ENCODE measurements at places on chromosomes 12 and 14.

GRCh38 chr14:92906823-92907222 is 16.1 kb upstream of the CHGA start:
- DNase-seq = no peak

GRCh38 chr14:77616133-77616453 is 344 bp downstream of the SPTLC2 start:
- DNase-seq = no peak

- no peak for DNase-seq
These were observed 84.7 kb upstream of the RFX4 start for GRCh38 chr12:106498056-106498455.

GRCh38 chr14:32593290-32593942 is 264.3 kb downstream of the AKAP6 start:
- peak; percentile 78 for DNase-seq

DNA sequence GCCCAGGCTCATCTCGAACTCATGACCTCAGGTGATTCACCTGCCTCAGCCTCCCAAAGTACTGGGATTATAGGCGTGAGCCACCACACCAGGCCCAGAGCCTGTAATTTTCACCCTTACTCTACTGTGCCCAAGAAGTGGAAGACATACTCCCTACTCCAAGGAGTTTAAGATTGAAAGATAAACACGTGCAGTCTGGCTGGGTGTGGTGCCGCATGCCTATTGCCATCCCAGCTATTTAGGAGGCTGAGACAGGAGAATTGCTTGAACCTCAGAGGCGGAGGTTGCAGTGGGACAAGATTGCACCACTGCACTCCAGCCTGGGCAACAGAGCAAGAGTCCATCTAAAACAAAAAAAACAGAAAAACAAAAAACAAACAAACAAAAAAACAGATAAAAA is 90.0 kb downstream of the NINJ2 start:
- no peak for DNase-seq

- no peak for DNase-seq
These were observed 40.6 kb downstream of the SCN8A start for GRCh38 chr12:51631591-51631990.

DNA sequence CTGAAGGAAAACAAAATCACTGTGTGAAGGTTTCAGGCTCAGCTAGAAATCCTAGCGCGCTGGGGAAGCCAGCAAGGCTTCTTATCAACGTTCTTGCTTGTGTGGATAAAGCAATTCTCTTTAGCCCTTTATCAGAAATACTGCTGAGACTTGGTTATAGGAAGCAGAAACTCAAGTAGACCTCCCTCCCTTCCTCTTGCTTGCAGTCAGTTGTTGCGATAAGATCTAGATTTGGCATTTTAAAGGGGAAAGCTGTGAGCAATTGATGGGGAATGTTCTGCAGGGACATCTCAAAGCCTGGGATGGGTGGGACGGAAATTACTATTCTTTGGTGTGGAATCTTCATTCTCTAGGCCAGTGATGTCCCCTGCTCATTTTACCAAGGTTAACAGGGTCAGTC is 76.4 kb upstream of the ANO4 start:
- DNase-seq = no peak

GRCh38 chr12:18897823-18898222 is 159.9 kb downstream of the CAPZA3 start:
- no peak for DNase-seq

- no peak for DNase-seq
These were observed 165.1 kb upstream of the ATP2B1 start for GRCh38 chr12:89873745-89874144.

DNA sequence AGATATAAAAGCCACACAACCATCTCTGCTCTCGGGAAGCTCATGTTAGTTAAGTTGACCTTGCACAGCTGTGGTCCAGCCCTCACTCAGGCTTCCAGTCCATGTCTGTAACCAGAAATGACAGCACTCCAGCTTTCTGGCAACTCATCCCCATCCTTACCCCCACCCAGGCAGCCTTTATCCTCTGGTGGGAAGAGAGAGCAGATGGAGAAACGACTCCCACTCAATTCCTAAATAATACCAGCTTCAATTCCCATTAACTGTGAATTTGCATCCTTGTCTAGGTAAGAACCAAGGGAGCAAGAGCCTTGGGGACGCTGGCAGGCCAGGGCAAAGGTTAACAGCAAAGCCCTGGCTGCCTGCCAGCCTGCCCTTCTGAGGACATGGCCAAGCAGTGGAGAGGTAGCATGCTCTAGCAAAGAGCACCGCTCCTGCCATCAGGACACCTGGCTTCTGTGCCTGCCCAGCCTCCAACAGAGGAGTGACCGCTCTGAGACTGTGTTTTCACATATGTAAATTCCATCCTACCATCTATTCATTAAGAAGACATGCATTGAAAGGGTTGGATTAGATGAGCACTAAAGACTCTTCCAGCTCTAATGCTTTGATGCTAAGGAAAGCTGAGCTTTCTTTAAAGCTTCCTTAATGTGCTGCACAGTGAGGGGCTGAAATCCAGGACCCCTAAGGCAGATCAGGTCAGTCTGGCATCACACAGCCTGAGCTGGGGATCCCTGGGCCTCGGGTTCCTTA is 236.1 kb downstream of the GRIN2B start:
- no peak for DNase-seq

GRCh38 chr12:129753586-129753985 is 150.2 kb downstream of the TMEM132D start:
- DNase-seq = peak; percentile 47

- DNase-seq = no peak
These were observed 15.8 kb upstream of the PPP4R4 start for GRCh38 chr14:94158239-94158883.

DNA sequence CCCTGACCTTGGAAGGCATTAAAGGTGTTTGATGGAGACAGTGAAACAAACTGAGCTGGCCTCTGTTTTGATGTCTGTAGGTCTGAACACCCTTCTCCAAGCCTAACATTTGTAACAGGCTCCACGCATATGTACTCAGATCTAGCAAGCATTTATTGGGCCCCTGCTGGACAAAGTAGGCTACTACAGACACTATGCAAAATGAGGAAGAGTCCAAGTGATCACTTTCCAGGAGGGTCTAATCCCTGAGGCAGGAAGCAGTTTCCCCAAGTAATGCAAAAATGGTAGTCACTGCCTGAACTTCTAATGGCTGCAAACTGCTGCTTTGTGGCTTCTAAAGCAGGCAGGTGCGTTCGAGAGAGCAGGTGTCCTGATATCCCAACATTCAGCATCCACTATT is 405.8 kb downstream of the MED13L start:
- DNase-seq = no peak

- no peak for DNase-seq
These were observed 160.7 kb upstream of the CCND2 start for GRCh38 chr12:4112734-4113325.

DNA sequence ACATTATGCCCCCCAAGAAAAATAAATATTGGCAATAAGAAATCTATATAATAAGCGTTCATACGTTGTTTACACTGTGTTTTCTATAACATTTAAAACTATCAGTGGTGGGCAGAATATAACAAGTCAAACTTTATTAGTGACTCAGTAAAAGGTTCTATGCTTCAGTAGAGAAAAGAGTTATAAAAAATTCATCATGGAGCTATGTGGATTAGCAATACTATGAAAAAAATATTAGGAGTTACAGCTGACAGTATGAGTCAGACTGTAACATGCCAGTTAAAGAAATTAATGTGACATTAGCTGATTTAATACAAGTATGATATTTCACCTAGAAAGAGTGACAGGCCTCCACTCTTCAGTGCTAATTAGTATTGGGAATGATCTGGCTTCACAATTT is 125.1 kb upstream of the GARIN6 start:
- DNase-seq = no peak

DNA sequence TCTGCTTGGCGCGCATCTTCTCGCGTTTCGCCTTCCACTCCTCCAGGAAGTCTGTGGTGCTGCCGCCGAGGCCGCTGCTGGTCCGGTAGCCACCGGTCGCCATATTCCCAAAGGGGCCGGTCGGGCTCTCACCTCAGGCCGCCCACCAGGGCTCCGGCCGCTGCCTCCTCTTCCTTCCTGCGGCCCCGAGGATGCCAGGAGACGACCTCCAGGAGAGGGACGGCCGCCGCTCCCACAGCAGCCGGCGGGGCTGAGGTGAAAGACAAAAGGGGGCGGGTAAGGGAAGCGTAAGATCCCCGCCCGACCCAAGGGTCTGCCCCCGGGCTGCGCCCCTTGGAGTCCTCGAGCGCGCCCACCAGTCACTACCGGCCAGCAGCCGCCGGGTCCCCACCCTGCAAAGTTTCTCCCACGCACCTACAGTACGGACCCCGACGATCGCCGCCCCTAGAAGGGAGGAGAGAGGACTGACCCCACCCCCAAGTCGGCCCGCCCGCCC is 574 bp downstream of the PAWR start:
- DNase-seq = no peak

DNA sequence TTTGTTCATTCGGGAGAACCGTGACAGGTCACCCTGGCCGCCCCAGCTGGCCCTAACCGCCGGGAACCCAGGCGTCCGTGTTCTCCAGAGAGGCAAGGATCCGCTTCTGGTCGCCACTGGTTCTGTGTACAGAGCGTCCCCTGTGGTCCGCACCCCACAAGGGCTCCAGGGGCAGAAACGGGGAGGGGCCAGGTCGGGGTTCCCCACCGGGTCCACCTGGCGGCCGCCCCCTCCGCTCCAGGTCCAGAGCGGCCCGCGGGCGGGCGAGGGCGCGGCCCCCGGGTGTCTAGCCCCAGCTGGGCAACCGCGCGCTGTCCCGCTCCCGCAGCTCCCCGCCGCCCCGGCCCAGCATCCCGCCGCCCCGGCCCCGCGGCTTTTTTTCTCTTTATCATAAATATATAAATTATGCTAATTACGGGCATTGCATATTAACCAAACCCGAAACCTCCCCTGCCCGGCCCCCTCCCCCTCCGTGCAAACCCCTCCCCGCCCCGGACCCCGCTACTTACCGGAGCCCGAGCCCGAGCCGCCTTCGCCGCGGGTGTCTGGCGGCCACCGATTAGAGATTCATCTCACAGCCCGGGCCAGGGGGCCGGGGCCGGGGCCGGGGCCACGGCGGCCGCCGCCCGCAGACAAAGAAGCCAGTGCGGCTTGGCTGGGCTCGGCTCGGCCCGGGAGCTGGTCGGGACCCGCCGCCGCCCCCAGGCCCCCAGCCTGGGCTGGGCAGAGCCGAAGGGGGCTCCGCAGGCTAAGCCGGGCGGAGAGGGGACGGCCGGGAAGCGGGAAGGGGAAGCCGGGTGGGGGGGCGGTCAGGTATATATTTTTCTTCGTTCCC is 512 bp downstream of the POU6F1 start:
- DNase-seq = no peak

Measured in fibroblast of skin of left biceps (primary cell).